CD4-positive, alpha-beta T cell treated with Interleukin-15 for 4 hours (primary cell): ENCODE measurements at places on chromosomes 4 and X.

GRCh38 chrX:42755815-42756214 is 22.1 kb downstream of the PPP1R2C start:
- DNase-seq = no peak

GRCh38 chrX:153556767-153557166 is 39.3 kb downstream of the ATP2B3 start:
- DNase-seq = no peak

GRCh38 chr4:73034896-73035295 is 34.6 kb downstream of the COX18 start:
- no peak for DNase-seq

GRCh38 chr4:8274765-8275547 is 5.4 kb downstream of the HTRA3 start:
- no peak for DNase-seq

DNA sequence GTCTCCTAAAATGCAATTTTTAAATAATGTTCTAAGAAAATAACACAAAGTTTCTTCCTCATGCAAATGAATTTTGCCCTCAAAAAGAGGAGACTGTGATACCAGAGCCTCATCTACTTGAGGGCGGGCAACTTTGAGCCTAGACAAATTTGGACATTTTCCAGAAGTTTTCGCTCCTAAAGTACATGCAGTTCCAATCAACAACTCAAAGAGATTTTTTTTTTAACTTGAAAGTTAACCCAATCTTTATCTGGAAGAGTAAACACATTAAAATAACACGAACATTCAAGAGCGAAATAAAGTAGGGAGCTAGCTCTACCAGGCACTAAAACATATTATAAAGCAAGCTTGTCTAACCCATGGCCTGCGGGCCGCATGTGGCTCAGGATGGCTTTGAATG is 29.4 kb upstream of the FBXW7 start:
- no peak for DNase-seq

GRCh38 chr4:3468154-3468553 is 5.0 kb downstream of the DOK7 start:
- no peak for DNase-seq

DNA sequence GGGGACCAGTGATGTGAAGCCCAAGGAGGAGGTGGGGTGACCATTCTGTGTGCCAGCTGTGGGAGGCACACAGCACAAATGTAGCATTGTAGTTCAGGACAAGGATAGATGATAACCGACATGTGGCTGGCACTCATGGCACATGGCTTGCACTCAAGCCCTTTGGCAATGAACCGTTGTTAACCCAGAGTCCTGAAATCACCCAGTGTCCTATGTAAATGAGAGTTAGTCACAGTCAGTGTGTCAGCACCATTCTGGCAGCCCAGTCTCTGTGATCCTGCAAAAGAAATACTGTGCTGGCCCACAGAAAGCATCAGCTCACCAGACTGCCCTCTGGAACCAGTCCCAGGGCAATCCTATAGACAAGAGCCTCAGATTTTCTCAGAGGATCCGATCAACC is 339.3 kb downstream of the MID1IP1 start:
- DNase-seq = no peak

- DNase-seq = no peak
These were observed 63.7 kb upstream of the PDLIM3 start for GRCh38 chr4:185598846-185599552.

GRCh38 chr4:114907568-114907967 is 205.9 kb downstream of the NDST4 start:
- DNase-seq = no peak

GRCh38 chr4:567457-568350 is 8.4 kb downstream of the TMEM271 start:
- no peak for DNase-seq

DNA sequence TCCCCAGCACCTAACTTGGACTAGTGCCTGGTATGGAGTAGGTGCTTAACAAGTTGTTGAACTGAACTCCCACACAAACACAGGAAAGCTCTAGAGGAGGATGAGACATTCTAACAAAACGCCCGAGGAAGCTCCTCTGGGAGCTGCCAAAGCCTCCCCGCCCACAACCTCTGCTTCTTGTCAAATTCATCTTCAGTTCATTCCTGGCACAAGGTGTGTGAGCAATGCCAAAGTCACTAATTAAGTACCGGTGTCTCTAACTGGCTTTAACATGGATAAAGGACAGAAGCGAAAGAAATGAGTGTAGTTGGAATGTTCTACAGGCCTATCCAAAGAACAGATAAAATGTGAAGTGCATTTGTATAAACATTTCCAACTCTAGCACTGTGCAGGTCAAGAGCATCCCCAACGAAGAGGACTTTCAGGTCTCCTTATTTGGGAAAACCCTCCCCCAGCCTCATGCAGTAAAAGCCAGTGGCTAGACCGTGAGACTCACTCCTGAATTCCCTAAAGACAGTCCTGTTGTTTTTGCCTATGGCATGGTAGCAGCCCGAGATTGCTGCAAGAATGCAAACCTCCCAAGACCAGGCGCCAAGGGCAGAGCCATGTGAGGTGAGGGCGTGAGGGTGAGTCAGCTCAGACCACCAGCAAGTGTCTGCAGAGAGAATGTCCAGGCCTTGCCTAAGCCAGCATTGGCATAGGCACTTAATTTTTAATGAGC is 72.2 kb upstream of the KLF3 start:
- no peak for DNase-seq
